ENCODE measurements at places on chromosomes 5 and 9. TPM values are rescaled to one million over a fixed set of nuclear protein-coding genes. Genes with fewer than 3 reads are reported as not detected.

DNA sequence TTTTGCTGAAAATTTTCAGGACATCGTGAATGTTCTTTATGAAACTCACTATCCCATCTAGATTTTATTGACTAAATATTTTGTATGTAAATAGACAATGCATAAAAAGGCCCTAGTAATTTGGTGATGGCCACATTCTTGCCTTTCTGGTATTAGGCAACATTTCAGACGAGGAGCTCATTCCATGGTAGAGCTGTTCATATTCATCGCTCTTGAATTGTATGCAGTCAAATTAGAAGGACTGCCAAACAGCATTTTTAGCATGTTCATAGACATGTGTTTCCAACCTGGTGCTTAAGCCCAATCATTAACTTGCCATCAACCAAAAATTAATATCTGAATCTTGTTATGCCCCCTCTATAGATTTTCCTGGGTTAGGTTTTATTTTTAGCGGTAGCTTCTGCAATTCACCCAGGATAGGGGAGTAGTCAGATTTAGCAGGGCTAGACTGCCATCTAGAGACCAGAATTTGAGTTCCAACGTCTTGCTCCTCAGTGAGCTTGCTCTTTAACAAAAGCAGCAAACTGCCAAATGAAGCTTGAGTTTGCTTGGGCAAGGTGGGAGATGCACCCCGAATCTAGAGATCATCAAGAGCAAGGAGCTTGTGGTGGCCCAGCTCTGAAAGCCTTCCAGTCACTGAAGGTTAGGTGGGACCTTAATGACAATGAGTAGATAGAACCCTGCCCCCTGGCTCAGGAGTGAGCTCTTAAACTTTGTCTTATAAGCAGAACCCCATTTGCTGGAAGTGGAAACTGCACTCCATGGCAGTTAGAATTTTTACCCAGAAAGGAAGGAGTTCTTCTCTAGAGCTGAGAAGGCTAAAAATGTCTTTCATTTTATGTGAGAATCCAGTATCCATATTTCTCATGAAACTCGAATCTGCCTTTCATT lies 456.2 kb downstream of the RASEF start:
- peak; percentile 62 for DNase-seq

GRCh38 chr5:11157132-11157531 lies 396.1 kb upstream of the DAP start:
- DNase-seq: no peak

GRCh38 chr5:17056141-17056631 lies 120.1 kb upstream of the MYO10 start:
- DNase-seq: no peak

DNA sequence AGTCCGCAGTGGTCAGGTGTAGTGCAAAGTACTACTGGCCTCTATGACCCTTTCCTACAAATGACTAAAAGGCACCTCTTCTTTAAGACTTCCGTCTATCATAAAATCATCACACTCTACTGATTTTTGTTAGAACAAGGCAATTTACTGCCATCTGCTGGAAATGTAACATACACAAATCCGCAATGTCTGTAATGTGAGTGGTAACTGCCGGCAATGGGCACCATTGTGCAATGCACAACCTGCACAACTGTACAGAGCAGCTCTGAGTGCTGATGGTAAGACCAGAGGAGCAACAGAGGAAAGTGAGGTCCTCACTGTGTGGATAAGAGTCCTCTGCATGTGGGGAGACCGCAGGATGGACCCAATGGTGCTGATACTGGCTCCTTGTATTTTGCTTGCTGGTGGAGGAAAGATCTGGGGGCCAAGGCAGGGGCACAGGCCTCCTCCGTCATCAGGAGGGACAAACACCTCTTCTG lies 103.7 kb downstream of the ATPSCKMT start:
- no peak for DNase-seq

GRCh38 chr9:37574241-37574721 lies 1.9 kb downstream of the FBXO10 start:
- DNase-seq: peak; percentile 23

GRCh38 chr5:172553167-172553566 lies 87.9 kb upstream of the NEURL1B start:
- DNase-seq: no peak

DNA sequence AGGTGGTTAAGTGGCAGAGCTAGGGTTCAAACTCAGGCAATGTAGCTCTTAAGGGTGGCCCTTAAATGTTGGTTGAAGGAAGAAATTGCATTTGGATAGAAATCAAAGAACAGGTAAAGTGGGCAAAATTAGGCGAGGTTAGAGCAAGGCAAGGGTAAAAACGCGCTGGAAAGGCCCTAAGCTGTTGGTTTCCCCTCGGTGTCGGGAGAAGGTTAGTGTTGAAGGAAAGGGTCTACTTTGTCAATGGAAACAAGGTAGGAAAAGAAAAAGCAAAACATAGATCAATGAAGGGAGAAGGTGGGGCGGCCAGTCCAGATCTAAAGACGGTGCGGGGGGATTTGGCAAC lies 431 bp downstream of the FASTKD3 start:
- DNase-seq: no peak

DNA sequence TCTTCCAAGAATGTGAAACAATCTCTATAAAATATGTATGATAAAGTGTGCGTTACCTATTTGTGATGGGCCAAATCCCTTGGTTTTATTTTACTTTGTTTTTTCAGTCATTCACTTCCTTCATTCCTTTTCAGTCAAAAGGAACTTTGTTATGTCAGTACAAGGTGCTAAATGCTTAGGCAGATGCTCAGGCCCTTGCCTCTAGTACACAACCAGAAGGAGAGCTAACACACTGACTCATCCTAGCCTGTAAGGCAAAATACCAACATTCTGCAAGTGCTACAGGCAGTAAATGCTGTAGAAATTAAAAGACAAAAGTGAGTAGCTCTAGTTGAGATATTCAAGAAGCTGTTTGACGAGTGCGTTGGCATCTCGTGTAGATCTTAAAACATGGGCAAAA lies 49.4 kb downstream of the TRPM6 start:
- no peak for DNase-seq

DNA sequence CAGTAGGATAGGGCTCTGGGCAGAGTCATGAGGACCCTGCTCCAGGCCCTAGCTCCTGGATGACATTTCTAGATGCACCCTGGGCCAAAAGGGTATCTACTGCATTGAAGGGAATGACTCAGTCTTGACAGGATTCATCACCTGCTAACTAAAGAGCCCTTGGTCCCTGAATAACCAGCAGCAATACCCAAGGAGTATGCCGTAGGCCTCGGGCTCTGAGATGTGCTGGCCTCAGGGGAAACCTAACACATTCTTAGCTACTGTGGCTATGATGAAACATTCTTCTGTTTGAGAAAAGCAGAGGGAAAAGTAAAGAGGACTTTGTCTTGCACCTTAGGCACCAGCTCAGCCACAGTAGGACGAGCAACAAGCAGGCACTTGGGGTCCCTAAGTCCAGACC lies 89.5 kb upstream of the SLC1A1 start:
- DNase-seq: no peak

The SLC6A7 gene
- total RNA-seq: not detected

The LCN9 gene
- total RNA-seq: not detected

The SLC27A6 gene
- total RNA-seq: 0.28 TPM

DNA sequence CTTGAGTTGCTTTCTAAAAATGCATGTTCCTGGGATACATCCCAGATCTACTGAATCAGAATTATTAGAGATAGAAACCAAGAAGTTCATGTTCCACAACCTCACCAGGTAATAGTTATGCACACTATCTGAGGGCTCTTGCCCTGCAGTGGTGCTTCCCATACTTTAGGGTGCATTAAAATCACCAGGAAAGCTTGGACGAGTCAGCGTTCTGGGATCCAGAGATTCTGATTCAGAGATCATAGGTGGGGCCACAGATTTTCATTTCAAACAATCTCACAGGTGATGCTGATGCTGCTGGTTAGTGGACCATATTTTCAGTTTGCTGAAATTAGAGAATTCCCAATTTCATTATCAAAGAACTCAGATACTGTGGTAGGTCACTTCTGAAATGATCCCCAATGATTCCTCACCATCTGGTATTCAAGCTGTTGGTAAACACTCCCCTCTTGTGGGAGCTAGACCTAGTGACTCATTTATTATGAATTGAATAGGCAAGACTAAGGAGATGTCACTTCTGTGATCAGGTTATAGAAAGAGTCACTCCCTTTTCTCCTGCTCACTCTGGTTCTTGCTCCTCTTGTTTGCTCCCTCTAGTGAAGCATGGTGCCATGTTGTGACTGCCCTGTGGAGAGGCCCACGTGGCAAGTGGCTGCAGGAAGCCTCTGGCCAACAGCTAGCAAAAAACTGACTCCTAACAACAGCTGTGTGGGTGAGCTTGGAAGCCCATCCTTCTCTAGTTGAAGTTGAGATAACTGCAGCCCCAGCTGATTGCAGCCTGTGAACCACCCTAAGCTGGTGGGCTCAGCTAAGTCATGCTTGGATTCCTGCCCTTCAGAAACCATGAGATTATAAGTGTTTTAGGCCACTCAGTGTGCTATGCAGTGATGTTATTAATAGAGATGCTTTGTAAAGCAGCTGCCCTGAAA lies 59.8 kb downstream of the SH3TC2 start:
- DNase-seq: no peak

GRCh38 chr5:146076028-146076427 lies 29.3 kb downstream of the PLAC8L1 start:
- no peak for DNase-seq

- DNase-seq: peak; percentile 74
Measured at GRCh38 chr5:135834639-135835529, at the start of gene SLC25A48. Gene SLC25A48, plus strand, starts transcription at chr5:135834663. Its CDS starts 185 bp downstream, at chr5:135834848.

GRCh38 chr9:136187683-136188586 lies 17.0 kb downstream of the LHX3 start:
- no peak for DNase-seq

The STXBP1 gene
- 113 TPM for total RNA-seq

DNA sequence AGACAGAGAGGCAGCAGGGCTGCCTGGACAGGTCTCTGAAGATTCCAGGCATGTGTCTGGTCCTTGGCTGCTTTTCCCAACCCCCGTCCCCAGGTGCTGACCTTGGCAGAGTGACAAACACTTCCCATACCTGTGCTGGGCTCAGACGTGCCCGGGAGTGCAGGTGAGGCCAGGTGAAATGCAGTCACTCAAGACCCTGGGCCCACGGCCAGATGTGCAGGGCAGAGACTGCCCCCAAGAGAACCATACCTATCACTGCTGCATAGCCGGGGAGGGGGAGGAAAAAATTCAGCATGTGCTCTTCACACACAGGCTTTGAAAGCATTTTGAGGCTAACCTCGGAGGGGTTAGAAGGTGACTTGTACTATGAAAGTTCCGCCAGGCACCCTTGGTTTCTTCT lies 22.6 kb downstream of the CCNJL start:
- no peak for DNase-seq

The ZBTB26 gene
- 9.8 TPM for total RNA-seq

The GNA14 gene
- total RNA-seq: 10.6 TPM

GRCh38 chr5:55467862-55468551 lies 66.8 kb downstream of the PLPP1 start:
- no peak for DNase-seq

- DNase-seq: no peak
Measured at GRCh38 chr5:137440795-137441194, 58.3 kb downstream of the SPOCK1 start.

- DNase-seq: no peak
Measured at GRCh38 chr5:139177809-139178588, 20.2 kb downstream of the SIL1 start.

- no peak for DNase-seq
Measured at GRCh38 chr5:167317884-167318283, 973.6 kb upstream of the WWC1 start.

GRCh38 chr5:73564675-73565074 lies 764 bp downstream of the ANKRA2 start:
- no peak for DNase-seq

DNA sequence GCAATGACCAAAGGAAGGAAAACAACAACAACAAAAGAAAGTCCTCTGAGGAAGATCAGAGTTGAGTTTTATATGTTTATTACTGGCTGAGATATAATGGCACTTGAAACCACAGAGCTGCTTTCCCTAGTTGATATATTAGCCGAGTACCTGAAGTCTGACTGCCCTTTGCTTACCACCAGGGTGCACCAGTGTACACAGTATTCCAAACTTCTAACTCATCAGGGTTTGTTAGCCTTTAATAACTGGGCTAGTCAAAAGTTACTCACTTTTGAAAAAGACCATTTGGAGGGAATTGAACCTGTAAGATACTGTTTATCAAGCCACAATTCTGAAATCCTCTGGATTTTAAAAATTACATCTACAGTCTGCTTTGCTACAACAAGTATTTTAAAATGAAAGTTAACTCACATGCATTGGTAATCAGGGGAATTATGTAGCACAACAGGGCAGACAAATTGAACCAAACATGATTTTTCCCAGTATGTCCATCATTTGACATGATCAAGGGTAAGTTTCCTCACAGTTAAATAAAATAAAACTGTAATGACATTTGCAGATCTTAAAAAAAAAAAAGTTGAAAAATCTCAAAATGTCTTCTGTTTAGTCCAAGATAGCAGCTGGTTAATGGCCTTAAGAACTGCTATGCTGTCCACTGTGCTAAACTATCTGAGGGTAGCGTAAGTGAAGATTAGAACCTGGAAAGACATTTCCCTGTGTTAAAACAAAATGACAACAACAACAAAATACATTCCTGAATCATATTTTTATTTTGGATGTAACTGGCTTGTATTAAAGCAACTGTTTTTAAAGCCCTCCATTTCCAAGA lies 57.3 kb upstream of the C6 start:
- peak; percentile 35 for DNase-seq

The PCDHGB7 gene
- total RNA-seq: 45.2 TPM

DNA sequence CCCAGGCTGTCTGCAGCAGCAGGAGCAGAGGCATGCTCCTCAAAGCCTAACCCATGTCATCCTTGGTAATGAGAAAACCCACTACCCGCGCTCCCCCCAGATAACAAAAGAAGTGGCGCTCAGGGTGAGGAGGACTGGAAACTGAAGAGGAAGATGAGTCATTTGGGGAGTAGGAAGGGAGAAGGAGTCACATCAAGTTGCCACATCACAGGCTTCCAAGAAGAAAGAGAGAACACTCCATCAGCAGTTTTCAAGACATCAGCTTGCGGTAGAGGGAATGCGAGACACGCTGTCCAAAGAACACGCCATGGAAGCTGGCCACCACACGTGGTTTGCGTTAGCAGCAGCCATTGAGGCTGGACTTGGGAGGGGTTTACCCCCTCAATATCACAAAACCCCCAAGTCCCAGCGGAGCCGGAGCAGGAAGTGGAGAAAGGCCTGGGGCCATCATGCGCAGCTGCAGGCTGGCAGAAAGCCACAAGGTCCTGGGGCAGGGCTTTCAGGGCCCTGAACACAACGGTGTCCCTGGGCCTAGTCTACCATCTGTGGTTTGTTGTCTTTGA lies 41.5 kb downstream of the SH3PXD2B start:
- no peak for DNase-seq

DNA sequence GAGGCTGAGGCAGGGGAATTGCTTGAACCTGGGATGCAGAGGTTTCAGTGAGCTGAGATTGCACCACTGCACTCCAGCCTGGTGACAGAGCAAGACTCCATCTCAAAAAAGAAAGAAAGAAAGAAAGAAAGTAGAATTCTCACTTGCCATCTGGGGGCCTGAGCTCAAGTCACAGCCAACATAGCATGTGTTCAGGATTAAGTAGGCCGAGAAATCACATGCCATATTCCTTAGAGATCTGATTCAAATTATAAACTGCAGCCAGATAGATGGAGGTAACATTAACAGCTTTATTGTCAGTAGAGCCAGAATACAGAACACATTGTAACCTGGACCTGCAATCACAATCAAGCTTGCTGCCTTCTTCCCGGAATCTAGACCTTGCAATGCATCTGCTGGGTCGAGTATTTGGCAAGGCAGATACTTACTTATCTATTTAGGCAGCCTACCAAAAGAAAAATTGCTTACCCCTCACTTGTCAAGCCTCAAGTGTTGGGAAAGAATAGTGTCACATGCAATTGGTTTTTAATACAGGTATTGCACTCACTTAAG lies 173.7 kb downstream of the CPLANE1 start:
- no peak for DNase-seq

The GNAQ gene
- total RNA-seq: 94.6 TPM

GRCh38 chr5:141135030-141135717 lies at the start of gene PCDHB5:
Gene PCDHB5, plus strand, starts transcription at chr5:141135206. Its CDS starts 229 bp downstream, at chr5:141135435.
- DNase-seq: peak; percentile 39
